PC-9 (cell line): ENCODE measurements at places on chromosomes 16 and 17. TPM values are rescaled to one million over a fixed set of nuclear protein-coding genes. Genes with fewer than 3 reads are reported as not detected.

The GUCY2D gene
- 0.79 TPM in 1 of 2 replicates, not detected in the other for total RNA-seq

The PLEKHH3 gene
- total RNA-seq, result 22.5 and 32.2 TPM in 2 replicates

The EVI2B gene
- not detected in 2 replicates for total RNA-seq

The EXOC3L1 gene
- total RNA-seq, result 0.35 TPM in 1 of 2 replicates, not detected in the other

The AKAP1 gene
- 29.8 and 34.9 TPM in 2 replicates for total RNA-seq

The ZNF205 gene
- total RNA-seq, result 17.4 and 18.0 TPM in 2 replicates

The SLC12A3 gene
- 0.26 and 0.70 TPM in 2 replicates for total RNA-seq

The SPAG9 gene
- total RNA-seq, result 40.8 and 51.8 TPM in 2 replicates

The C16orf96 gene
- total RNA-seq, result 0.13 and 0.15 TPM in 2 replicates

The SMG1 gene
- total RNA-seq, result 97.0 and 125 TPM in 2 replicates

The MAPT gene
- total RNA-seq, result 0.85 and 1.0 TPM in 2 replicates

The SCARF1 gene
- total RNA-seq, result 2.2 and 2.7 TPM in 2 replicates
